IPS DF 19.7 (cell line): ENCODE measurements at places on chromosomes 12 and 14.

DNA sequence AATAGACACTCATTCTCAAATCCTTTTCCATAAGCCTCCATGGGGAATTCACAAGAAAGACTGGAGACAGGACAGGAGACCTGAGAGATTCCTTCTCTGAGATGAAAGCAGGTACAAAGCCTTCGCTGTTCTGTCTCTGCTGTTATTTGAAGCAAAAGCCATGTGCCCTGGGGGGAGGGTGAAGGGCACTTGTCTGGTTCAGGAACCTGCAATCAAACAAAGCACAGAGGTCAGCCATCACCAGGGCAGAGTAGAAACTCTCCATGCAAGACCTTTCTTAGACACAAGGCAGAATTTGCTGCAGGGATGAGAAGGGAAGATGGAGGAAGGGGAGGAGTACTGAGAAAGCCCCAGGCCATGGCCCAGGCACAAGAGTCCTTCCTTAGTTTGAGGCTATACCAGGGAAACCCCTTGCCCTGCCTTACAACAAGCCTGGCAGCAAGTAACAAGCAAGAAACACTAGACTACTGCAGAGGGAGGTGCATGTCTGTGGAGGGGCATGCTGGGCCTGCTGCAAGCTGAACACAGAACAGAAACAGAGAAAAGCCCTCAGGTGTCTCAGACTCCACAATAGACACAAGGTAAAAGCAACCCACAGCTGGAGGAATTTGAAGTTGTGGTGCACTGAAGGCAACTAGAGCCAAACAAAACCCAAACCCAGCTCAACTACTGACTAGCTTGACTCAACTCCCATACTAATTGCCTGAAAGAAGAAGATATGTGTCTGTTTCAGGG is 7.8 kb upstream of the ART4 start:
- DNase-seq: no peak

DNA sequence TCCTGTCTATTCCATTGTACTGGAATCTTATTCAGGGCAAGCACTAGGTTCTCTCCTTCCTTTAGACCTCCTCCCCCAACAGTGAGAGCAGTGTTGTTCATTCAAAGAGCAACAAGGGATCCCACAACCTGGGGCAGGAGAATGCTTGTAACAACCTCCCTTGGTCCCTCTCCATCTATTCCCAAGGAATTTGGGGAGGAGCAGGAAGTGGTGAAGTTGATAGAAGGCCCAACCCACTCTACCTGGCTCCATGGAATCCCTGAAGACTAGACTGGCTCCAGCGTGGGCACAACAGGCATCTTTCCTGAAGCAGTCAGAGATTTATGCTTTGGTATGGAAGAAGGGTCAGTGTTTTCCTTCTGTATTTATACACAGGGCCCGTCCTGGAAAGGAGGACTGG is 33.4 kb upstream of the CISTR start:
- DNase-seq: no peak

- no peak for DNase-seq
Measured at GRCh38 chr12:70321191-70321590, 44.9 kb upstream of the KCNMB4 start.

DNA sequence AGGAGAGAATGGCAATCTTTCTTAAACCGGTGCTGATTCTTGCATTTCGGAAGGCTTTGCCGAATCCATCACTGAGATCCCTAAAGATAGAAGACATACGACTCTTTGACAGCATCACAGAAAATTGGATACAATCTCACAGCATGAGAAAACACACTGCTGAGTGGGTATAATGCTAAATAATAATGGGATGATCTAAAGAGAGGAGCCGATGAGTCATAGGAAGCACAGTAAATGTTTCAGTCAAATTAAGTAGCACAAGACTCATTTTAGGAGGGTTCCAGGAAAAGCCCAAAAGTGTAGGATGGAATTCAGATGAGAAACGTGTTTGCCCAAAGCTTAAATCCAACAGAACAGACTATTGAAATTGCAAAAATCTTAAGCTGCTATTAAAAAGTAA is 81.7 kb downstream of the CPNE8 start:
- no peak for DNase-seq

GRCh38 chr14:22650046-22650739 is 6.0 kb upstream of the OR6J1 start:
- DNase-seq: no peak

DNA sequence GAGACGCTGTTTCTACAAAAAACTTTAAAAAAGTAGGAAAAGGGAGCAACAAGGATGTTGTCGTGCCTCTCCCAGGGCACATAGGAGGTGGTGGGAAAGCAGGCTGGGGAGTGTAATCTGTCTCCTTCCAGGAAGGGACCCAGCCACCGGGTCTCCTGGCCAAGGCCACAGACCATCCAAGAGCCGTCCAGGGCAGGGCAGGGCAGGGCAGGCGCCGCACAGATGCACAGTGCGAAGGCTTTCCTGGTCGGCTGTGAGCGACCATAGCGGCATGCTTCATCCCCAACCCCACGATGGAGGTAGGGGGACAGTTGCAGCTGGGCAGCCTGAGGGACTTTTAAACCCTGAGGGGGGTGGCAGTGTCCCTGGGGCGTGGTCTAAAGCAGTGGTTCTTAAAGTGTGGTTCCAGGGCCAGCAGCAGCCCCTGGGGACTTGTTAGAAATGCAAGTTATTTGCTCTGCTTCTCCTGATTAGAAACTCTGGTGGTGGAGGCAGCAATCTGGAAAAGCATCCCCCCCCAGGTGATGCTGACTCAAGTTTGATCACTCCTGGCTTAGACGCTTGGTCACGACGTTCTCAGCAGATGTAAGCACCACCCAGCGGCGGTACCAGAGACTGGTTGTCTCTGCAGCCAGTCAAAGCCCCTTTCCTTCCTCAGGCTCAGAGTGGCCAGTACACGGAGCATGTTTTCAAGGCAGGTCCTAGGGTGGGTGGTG is 197.4 kb upstream of the PRMT8 start:
- no peak for DNase-seq

GRCh38 chr12:92505254-92506231 is 197.2 kb upstream of the PLEKHG7 start:
- DNase-seq: no peak
